Left lung (tissue), 14 donors: ENCODE measurements at places on chromosomes 2 and 18. TPM values are rescaled to one million over a fixed set of nuclear protein-coding genes. Genes with fewer than 3 reads are reported as not detected.

DNA sequence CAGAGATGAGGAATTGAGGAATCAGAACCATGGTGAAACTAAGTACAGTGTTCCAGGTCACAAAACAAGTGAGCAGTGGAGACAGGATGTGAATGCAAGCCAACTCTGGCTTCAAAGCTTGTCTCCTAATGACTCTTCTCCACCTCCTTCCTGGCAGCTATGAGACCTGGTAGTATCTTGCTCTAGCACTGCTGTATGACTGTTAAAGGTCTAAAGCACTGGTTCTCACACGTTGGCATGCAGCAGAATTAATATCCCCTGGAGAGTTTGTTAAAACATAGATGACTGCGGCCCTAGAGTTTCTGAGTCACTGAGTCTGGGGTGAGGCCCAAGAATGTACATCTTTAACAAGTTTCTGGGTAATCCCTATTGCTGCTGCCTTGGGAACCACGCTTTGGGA is 63.3 kb downstream of the SUCLG1 start:
- DNase-seq = no peak
- H3K27ac ChIP-seq = no peak overlapping the region
- no peaks in the 10 kb centered on the region for H3K36me3 ChIP-seq
- no peaks in the 10 kb centered on the region for H3K4me1 ChIP-seq
- no peaks in the 10 kb centered on the region for H3K27me3 ChIP-seq
- H3K4me3 ChIP-seq = no peak overlapping the region

DNA sequence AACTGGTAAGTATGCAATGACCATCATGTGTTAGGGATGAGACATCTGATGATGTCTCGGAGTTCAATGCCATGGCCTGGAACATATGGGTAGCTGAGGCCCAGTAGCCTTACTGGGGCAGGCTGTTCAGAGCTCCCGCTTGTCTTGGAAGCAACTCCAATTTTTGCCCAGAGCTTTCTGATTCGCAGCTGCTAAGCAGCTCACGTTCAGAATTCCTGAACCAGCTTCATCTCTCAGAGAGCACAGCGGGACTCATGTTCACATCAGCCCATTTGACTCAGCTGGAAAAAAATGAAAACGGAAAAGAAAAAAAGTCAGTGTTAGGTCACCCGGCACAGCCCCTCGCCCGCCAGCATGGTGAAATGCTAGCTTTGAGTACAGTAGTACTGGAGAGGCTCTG is 16.8 kb upstream of the LRATD1 start:
- no peak overlapping the region for H3K27ac ChIP-seq
- no peaks in the 10 kb centered on the region for H3K4me1 ChIP-seq
- no peaks in the 10 kb centered on the region for H3K36me3 ChIP-seq

DNA sequence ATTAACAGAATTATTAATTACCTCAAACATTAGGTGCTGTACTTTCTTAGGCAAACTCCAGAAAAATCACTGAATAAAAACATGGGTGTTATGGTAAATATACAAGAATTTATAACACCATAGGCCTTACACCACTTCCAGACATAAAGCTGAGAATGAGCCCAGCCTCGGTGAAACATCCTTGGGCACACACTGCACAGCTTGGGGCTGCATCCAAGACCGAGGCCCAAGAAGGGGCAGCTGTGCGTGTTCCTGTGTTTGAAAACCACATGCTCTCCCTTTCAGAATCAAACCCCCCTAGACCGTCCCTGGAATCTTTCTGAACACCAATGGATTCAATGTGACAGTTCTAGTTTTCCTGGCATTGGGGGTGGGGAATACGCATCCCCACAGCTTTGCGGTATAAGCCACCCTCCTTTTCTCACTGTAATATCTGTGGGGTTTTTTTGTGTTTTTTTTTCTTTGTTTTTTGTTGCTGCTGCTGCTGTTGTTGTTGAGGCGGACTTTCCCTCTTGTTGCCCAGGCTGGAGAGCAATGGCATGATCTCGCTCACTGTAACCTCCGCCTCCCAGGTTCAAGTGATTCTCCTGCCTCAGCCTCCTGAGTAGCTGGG is 12.9 kb downstream of the ERFE start:
- H3K4me1 ChIP-seq = peaks cover 10% of the 10 kb centered on the region
- H3K27ac ChIP-seq = no peak overlapping the region
- no peaks in the 10 kb centered on the region for H3K27me3 ChIP-seq
- no peak for DNase-seq

DNA sequence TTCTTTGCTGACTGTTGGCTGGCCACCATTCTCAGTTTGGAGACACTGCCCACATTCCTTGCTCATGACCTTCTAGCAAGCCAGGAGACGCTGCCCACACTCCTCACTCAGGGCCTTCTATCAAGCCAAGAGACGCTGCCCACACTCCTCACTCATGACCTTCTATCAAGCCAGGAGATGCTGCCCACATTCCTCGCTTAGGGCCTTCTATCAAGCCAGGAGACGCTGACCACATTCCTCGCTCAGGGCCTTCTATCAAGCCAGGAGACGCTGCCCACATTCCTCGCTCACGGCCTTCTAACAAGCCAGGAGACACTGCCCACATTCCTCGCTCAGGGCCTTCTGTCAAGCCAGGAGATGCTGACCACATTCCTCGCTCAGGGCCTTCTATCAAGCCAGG is 131.3 kb upstream of the CBLN2 start:
- H3K27me3 ChIP-seq = no peaks in the 10 kb centered on the region
- DNase-seq = no peak
- H3K4me3 ChIP-seq = no peak overlapping the region
- H3K4me1 ChIP-seq = no peaks in the 10 kb centered on the region
- H3K27ac ChIP-seq = no peak overlapping the region

DNA sequence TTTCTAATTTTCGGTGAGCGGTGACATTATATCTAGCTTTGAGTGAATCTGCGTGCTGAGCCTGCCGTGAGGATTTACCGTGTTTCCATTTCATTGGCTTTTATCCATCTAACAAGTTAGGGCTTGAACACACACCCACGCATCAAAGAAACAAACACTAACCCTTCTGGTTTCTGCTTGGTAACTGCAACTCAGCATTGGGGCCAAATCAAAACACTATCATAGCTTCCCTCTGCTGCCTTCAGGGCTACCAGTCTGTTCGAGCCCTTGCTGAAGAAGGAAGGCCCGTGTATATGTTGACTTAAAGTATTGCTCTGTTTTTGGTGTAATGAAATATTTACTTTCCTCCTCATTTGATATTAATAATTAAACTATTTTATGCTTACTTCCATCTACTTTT is 227.2 kb downstream of the PHLPP1 start:
- H3K4me1 ChIP-seq = peaks cover 33% of the 10 kb centered on the region
- H3K4me3 ChIP-seq = no peak overlapping the region

- H3K4me1 ChIP-seq = no peaks in the 10 kb centered on the region
- H3K36me3 ChIP-seq = no peaks in the 10 kb centered on the region
- no peaks in the 10 kb centered on the region for H3K27me3 ChIP-seq
- no peak for DNase-seq
- no peak overlapping the region for H3K27ac ChIP-seq
Observed at GRCh38 chr18:56973487-56973886, 173.4 kb upstream of the BOD1L2 start.

- DNase-seq = no peak
- no peaks in the 10 kb centered on the region for H3K36me3 ChIP-seq
- H3K4me1 ChIP-seq = peaks cover 6% of the 10 kb centered on the region
- H3K27me3 ChIP-seq = no peaks in the 10 kb centered on the region
Observed at GRCh38 chr2:113875135-113875534, 14.8 kb upstream of the ACTR3 start.

DNA sequence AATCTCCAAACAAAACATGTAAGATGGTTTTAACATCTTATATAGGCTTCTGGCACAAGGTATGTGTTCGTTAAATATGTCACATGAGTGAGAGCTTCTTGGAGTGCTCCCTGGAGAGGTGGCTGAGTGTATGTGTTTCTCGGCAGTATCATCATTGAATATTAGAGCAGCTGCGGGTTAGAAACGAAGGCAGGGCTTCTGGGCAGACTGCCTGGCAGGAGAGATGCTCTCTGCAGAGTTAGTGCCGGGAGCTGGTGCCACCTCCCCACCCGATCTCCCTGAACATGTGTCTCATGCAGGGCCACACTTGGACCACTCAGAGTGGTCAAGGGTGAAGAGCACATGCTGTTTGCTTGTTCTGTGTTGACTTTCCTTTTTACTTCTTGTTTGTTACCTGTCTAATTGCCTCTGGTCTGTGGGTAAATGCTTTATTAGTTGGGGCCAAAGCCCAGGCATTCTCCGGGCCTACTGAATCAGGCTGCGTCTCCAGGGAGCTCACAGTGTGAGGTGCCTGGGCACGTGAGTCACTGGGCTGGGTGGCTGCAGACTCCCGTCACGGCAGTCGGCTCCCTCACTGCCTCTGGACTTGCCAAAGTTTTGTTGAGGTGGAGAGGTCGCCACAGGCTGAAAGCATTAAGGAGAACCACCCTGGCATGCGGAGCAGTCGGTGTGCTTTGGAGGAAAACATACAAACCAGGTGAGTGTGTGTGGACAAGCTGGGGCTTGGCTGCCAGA is 246.6 kb downstream of the FHOD3 start:
- H3K36me3 ChIP-seq = no peaks in the 10 kb centered on the region
- no peak for DNase-seq
- H3K27me3 ChIP-seq = no peaks in the 10 kb centered on the region

DNA sequence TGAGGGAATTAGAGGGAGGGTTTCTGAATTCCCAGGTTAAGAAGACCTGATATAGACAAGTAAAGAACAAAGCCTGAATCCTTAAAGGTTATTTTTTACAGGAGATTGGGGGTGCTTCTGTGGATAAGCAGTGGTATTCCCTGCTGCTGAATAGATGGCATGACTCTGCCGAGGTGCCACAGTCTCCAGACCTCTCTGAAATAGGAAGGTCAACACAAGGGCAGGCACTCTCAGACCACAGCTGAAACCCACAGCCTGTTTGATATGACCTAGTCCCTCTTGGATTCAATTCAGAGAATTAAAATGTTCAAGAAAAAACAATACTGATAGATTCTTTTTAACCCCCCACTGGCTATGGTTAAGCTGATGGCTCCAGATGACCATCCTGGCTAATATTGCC is 259.3 kb downstream of the PTGR3 start:
- no peaks in the 10 kb centered on the region for H3K36me3 ChIP-seq
- no peak for DNase-seq
- H3K4me3 ChIP-seq = no peak overlapping the region

GRCh38 chr18:53489266-53489665 is 735.2 kb downstream of the MBD2 start:
- no peak overlapping the region for H3K4me3 ChIP-seq
- H3K27ac ChIP-seq = no peak overlapping the region
- H3K36me3 ChIP-seq = no peaks in the 10 kb centered on the region
- no peaks in the 10 kb centered on the region for H3K4me1 ChIP-seq
- no peaks in the 10 kb centered on the region for H3K27me3 ChIP-seq

- no peaks in the 10 kb centered on the region for H3K27me3 ChIP-seq
- no peaks in the 10 kb centered on the region for H3K4me1 ChIP-seq
- no peak within 1 kb of the TSS for H3K4me3 ChIP-seq
- no peaks in the 10 kb centered on the region for H3K36me3 ChIP-seq
- no peak within 1 kb of the TSS for H3K27ac ChIP-seq
Observed at GRCh38 chr2:96138179-96139145, at the start of gene ASTL. ASTL (minus strand) TSS chr2:96138502; CDS start chr2:96138436, 66 bp downstream.

DNA sequence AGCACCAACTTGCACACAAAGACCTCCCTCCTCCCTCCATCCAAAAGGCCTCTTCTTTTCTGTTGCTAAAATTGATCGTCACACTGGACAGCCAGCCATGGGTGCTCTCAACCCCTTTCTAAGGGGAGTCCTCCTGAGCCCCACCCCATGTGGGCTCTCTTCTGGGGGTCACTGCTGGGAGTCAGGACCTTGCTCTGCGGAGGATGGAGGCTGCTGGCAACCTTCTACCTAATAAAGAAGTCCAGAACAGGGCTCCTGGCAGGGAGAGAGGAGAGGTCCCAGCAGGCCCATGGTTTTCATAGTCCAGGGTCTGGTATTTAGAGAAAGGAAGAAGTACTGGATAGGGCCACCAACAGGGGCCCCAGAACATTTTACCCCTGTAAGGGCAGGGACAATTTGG is 67.6 kb upstream of the OTOS start:
- H3K4me1 ChIP-seq = no peaks in the 10 kb centered on the region
- H3K27ac ChIP-seq = no peak overlapping the region
- DNase-seq = no peak
- H3K36me3 ChIP-seq = no peaks in the 10 kb centered on the region
- no peak overlapping the region for H3K4me3 ChIP-seq
- peaks cover 24% of the 10 kb centered on the region for H3K27me3 ChIP-seq

DNA sequence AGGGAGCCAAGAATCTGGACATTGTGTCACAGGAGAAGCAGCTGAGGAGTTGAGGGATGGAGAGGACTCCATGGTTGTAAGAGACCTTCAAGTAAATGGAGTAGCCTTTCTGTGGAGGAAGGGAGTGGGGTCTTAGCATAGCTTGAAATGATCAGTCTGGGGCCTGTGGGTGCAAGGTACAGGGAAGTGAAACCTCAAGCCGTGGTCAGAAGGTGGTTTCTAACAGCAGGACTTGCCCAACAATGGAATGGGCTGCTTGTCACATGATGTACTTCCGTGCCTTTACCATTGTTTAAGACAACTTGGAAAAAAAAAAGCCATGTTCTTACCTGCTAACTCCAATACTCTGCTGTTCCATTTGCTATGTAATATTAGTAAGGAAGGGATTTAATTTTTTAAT is 140.7 kb downstream of the LDLRAD4 start:
- H3K27me3 ChIP-seq = no peaks in the 10 kb centered on the region
- no peak overlapping the region for H3K4me3 ChIP-seq
- no peaks in the 10 kb centered on the region for H3K36me3 ChIP-seq
- H3K4me1 ChIP-seq = no peaks in the 10 kb centered on the region
- DNase-seq = no peak

- no peak for DNase-seq
- H3K4me3 ChIP-seq = no peak overlapping the region
- peaks cover 25% of the 10 kb centered on the region for H3K4me1 ChIP-seq
- no peak overlapping the region for H3K27ac ChIP-seq
- no peaks in the 10 kb centered on the region for H3K27me3 ChIP-seq
Observed at GRCh38 chr18:48157956-48158355, 227.5 kb upstream of the SMAD2 start.

DNA sequence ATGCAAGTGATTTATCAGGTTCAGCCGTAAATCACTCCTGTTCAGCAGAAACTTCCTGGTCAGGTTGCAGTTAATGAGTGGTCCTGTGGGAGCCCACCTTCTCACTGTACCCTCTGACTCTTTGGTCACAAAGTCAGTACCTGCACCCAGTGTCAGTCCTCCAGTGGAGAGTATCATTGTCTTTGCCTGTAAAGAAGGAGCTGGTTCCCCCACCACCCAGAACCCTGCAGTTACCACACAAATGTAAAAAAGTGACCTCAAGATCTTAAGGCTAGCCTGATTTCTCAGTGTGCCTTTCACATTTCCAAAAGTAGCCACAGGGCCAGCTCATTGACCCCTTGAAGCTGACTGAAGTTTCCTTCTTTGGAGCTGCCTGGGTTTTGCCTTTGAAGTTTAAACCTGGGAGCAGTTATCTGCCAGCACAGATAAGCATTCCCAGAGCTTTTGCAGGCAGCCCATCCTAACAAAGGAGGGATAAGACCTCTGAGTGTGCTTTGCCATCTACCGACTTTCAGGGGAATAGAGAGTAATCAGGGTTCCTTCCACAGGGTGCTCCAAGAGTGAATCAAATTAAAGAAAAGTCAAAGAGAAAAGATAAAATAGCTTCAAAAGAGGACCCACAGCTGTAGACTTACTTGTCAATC is 725.2 kb downstream of the CPS1 start:
- H3K27ac ChIP-seq = no peak overlapping the region
- H3K27me3 ChIP-seq = no peaks in the 10 kb centered on the region
- no peak overlapping the region for H3K4me3 ChIP-seq
- no peaks in the 10 kb centered on the region for H3K36me3 ChIP-seq
- no peak for DNase-seq

GRCh38 chr2:125398738-125399524 is 1257.0 kb upstream of the GYPC start:
- H3K4me1 ChIP-seq = no peaks in the 10 kb centered on the region
- H3K27ac ChIP-seq = no peak overlapping the region
- no peak overlapping the region for H3K4me3 ChIP-seq

COL6A3 gene
- 868 TPM for total RNA-seq

TFCP2L1 gene
- total RNA-seq = 24.1 TPM

COQ10B gene
- total RNA-seq = 28.3 TPM

CCDC85A gene
- total RNA-seq = 8.7 TPM

SKOR2 gene
- not detected for total RNA-seq

ANKRD23 gene
- total RNA-seq = 3.0 TPM

LIPG gene
- total RNA-seq = 47.1 TPM
